Panc1 (cell line): ENCODE measurements at places on chromosomes 3 and 15.

GRCh38 chr3:48064292-48064829, 48.1 kb upstream of the MAP4 start:
- DNase-seq = no peak

GRCh38 chr15:34019369-34019990, 19.5 kb downstream of the AVEN start:
- no peak for DNase-seq

DNA sequence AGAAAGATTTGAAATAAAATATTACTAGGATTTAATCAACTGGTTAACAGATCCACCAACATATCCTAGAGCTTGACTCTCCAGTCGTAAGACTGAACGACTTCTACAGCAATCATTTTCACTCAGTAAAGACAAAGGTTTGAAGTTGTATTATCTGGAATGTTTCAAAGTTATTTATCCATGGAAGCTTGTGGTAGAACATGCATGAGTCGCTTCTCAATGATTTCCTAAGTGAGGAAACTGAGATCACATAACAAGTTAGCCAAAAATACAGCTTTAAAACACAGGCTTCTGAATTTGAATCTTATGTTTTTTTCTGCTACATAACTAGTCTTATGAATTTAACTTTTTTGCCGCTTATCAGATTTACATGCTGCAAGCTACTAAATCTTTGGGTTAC, 241.8 kb downstream of the FOXP1 start:
- no peak for DNase-seq

- no peak for DNase-seq
Measured at GRCh38 chr15:42159381-42160015, 3.1 kb upstream of the PLA2G4F start.

- no peak for DNase-seq
Measured at GRCh38 chr15:84840255-84840654, 23.1 kb downstream of the ALPK3 start.

- no peak for DNase-seq
Measured at GRCh38 chr3:58637509-58637908, 29.1 kb downstream of the FAM3D start.

DNA sequence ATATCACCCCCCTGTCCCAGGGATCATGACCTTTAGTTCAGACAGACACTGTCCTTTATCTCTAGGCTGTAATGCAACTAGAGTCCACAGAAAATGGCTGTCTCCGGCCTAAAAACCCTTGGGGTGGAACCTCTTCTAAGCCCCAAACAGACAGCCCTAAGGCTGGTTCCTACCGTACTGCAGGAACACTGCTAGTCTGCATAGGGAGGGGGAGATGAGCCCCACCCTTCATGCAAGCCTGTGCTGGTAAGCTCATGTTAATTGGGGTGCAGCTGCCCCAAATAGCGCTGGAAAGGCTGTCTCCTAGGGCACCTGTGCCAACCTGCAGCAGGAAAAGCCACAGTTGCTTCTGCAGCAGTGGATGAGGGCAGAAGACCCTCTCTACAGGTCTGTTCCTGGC, 252.1 kb upstream of the MDFIC2 start:
- DNase-seq = no peak

DNA sequence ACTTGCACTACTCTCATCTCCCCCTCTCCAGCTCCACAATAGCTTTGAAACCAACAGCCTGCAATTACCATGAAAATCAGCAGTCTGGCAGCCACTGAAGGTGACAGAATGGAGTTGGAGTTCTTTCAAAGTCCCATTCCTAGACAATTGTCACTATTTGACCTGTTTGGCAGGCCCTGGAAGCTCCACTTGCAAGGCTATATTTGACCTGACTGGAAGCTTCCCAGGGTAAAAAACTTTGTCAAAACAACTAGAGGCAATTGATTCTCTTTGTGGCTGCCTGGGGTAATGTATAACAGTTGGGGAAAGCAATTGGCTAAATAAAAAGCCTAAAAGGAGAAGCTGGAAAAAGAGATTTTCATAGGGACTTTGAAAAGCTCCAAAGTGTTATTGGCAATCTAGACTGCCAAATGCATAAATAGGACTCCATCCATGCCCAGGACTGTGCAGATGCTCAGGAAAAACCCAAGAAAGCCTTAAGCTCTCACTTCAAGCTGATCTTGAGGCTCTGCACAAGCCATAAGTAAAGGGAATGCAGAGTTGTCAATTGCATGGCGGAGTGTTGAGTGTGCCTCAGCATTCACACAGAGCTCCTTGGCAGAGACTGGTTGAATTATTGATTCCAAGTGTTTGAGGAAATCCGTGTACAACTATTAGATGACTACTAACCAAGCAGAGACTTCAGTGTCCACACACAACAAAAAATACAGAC, 18.3 kb downstream of the GREM1 start:
- DNase-seq = no peak

DNA sequence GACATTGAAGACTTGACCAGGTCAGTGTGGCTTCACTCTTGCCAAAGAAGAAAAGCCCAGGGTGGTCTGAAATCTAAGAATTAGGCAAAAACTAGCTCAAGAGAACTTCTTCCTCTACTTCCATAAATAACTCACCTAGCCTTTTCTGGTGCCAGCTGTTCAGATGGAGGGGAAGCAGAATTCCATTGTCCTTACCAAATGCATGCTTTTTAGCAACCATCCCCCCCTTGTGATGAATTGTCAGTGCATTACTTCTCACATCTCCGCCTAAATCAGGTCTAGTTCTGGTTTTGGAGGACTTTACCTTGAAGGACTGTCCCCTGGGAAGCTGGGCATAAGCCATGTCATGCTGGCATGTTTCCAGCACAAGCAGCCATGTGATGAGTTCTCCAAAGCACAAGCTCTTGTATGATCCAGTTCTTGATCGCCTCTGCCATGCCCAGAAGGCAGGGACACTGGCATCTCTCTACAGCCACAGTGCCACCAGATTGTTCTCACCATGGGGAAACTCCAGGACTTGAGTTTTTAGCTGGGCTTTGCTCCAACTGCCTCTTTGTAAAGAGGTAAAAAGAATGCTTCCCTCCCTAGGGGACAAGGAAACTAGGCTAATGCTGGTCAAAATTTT, 96.4 kb upstream of the IL12A start:
- DNase-seq = no peak

- DNase-seq = no peak
Measured at GRCh38 chr3:15174953-15175352, 31.1 kb upstream of the CAPN7 start.

GRCh38 chr3:122409446-122409845, 6.4 kb downstream of the WDR5B start:
- no peak for DNase-seq

- no peak for DNase-seq
Measured at GRCh38 chr3:108959017-108959416, 5.3 kb upstream of the GUCA1C start.

DNA sequence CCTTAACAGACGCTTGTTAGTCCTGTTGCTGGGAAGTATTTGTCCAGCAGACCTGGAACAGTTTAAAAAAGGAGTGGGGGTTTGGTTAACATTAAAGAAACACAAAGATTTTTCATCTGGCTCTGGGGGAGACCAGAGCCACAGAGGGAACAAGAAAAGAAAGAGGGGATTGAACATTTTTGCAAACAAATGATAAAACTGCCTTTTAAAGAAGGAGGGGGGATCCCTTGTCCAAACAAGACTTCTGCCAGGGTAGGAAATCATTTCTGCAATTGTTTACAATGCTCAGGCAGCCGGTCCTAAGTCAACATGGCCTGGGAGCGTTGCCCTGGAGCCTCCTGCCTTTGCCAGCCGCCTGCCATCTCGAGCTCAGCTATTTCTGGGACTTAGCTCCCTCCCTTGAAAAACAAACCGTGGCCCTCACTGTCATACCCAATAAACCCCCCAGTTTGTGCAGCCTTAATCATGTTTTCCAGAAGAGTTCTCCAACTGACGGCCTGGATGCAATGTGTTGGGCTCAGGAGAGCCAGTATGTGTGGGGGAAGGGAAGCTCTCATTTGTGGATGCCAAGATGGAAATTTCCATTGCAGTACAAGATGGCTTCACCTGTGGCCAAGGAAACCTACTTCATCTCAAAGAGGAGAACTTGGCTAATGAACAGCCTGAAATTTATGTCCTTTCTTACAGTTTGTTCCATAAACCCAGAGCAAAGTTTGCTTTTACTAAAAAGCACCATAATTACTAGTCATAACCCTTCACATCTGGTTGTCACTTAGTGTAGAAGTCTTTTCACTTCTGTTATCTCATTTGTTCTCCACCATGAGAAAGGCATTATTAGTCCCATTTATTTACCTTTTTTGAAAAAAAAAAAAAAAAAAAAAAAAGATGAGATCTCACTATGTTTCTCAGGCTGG, 75.9 kb upstream of the RNU6-1 start:
- DNase-seq = peak; percentile 39

- DNase-seq = no peak
Measured at GRCh38 chr15:81398910-81399551, 25.0 kb upstream of the TMC3 start.

GRCh38 chr3:54870423-54870822, 57.4 kb downstream of the LRTM1 start:
- no peak for DNase-seq

- peak; percentile 54 for DNase-seq
Measured at GRCh38 chr3:53114011-53114400, 16.2 kb downstream of the RFT1 start.

DNA sequence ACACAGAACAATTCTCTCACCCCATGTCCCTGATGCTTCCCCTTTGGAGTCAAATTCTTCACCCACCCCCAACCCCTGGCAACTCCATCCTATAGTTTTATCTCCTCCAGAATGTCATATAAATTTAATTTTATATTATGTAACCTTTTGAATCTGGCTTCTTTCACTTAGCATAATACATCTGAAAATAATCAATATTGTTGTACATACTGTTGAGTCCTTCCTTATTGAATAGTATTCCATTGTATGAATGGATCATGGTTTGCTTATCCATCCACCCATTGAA, 98.9 kb upstream of the TSC22D2 start:
- no peak for DNase-seq

DNA sequence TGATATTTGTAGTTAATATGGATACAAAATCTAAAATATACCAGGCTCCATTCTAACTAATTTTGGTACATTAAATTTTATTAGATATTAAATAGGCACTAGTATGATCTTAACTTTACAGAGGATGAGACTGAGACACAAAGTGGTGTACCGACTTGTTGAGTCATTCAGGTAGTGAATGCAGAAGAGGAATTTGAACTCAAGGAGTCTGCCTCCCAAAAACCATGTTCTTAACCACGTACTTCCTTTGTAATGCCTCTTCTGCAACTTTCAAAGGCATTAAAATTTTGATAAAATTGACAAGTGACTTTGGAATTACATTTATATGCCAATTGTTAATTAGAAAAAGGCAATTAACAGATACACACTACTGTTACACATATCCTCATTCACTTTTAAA, 61.8 kb downstream of the ZBBX start:
- no peak for DNase-seq

- no peak for DNase-seq
Measured at GRCh38 chr15:62907275-62907674, 135.3 kb upstream of the TPM1 start.

DNA sequence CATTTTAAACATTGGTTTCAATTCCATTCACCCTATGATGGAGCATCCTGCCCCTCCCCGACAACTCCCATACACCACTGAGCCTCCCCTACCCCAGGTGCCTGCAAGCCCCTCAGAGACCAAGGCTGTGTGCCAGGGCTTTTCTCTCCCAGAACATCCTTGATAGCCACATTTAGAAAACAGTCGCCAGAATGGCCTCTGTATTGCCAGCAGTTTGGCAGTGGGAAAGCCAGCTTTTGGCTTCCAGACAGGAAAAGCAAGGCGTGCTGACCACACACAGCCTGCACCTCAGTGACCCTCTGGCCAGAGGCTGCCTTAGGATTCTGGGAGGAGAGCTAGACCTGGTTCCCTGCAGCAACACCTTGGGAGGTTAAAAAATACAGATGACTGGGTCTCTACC, 18.2 kb upstream of the HRH1 start:
- DNase-seq = no peak

DNA sequence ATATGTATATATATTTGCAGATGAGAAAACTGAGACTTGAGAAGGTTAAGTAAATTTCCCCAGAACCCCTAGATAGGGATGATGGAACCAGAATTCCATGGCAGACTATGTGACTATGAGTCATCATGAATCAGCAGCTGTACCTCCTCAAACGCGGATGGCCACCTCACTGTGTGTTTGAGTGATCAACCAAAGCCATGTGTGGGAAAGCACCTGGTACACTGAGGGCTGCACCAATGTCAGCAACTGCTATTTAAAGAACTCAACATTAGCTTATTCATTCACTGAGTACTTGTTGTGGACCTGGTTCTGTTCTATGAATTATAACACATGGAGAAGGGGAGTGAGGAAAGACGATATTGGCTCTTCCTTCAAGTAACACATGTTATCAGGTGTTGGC, 377.0 kb downstream of the GAP43 start:
- peak; percentile 58 for DNase-seq

GRCh38 chr15:51771773-51772172, 20.4 kb downstream of the TMOD2 start:
- DNase-seq = no peak

- DNase-seq = no peak
Measured at GRCh38 chr3:140736863-140737460, 59.1 kb downstream of the TRIM42 start.

DNA sequence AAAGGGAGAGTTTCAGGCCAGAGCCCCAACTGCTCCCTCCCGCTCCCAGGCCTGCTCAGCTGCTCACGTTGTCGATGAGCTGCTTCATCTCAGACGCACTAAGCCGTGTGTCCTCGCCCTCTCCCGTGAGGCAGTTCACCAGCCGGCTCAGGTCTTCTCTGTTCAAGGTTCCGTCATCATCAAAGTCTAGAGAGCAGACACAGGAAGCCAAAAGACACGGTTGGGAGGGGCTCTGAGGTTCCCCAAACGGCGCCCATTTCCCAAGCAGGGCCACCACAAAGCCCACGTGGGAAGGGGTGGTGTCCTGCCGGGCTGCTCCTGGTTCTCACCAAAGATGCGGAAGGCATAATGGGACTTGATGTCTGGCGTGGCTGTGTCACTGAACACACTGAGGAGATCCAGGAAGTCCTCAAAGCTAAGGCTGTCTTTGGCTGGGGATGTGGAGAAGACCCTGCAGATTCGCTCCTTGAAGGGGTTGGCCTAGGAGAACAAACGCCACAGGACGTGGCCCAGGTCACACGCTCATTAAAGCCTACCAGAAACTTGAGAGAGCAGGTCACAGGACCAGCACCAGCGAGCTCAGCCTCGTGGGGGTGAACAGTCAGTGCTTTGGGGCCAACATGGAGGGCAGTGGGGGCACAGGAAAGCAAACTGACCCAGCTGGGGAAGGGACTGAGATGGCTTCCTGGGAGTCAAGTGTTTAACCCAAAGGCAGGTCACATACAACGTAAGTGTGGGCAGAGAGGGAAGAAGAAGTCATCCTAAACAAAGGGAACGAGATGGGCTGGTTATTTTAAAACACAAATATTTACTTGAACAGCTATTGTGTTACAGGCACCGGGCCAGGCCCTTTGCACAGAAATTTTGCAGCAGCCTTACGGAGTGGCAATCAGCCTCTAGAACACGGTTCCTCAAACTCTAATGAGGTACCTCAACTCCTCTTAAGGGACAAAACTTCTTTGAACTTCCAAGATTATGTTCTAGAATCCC, 2.4 kb downstream of the CIB1 start:
- no peak for DNase-seq

DNA sequence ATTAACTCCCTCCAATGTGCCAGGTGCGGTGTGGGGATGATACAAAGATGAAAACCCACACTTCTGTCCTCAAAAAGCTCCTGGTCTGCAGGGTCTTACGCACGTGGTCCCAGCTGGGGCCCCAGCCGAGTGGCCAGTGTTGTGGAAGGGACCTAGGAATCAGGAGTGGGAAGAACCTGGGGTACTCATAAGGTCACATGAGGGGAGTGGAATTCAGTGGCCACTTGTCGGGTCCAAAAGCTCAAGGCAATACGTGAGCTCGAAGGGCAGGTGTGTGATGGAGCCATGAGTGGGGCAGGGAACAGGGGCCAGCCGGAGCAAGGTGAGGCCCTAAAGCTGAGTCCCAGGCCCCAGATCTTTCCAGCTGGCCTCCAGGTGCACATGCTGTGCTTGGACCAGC, 260.0 kb upstream of the LYSMD4 start:
- DNase-seq = no peak
